Activated CD8-positive, alpha-beta memory T cell treated with anti-CD3 and anti-CD28 coated beads, Interleukin-2, amount 10 ng/mL, durations not matched to agents 7 days and 5 days (primary cell): ENCODE measurements at places on chromosomes 3 and 15. TPM values are rescaled to one million over a fixed set of nuclear protein-coding genes. Genes with fewer than 3 reads are reported as not detected.

Gene CACNA2D3
- total RNA-seq, result not detected

DNA sequence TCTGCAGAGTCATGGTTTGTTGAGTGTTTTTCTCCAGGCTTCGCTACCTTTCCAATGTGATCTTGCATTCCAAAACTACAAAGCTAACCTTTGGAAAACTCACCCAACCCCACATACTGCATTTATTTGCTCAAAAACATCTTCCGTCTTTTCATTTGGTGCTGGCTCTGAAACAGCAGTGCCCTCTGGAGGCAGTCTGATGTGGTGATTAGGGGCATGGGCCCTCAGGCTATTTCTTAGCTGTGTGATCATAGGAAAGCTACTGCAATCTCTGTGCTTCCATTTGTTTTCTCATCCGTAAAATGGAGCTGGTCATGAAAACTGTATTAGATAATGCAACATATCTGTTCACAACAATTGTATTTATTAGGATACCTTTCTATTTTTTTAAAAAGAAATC lies 47.0 kb downstream of the MTHFS start:
- DNase-seq, result no peak

- no peak for DNase-seq
Measured at GRCh38 chr3:94626573-94626972, 563.7 kb downstream of the NSUN3 start.

Gene KLHL40
- not detected for total RNA-seq

DNA sequence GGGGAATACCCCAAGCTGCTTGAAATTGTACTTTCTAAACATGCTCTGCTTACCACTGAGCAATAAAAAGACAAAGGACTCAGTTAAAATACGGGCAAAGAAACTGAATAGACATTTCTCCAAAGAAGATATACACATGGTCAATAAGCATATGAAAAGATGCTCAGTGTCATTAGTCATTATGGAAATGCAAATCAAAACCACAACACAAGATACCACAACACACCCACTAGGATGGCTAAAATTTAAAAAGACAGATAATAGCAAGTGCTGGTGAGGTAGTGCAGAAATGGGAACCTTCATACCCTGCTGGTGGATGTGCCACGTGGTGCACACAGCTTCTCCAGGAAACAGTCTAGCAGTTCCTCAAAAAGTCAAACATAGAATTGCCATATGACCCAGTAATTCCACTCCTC lies 21.3 kb downstream of the LRIG1 start:
- DNase-seq, result no peak

Gene FBXW12
- not detected for total RNA-seq

DNA sequence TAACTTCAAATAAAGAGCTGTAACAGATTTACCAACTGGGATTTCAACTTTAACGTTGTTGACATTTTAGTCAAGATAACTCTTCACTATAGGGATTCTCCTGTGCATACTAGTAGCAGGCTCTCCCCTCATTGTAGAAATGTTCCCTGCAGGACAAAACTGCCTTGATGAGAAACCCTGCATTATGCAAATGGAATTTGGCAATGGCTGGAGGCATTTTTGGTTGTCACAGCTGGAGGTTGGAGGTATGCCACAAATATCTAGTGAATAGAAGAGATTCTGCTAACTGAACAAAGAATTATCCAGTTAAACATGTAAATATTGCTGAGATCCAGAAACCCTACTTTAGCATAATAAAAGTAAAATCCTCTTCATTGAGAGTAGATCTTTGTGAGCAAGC lies 928.8 kb upstream of the ALCAM start:
- no peak for DNase-seq

Gene ARPIN
- total RNA-seq, result not detected

DNA sequence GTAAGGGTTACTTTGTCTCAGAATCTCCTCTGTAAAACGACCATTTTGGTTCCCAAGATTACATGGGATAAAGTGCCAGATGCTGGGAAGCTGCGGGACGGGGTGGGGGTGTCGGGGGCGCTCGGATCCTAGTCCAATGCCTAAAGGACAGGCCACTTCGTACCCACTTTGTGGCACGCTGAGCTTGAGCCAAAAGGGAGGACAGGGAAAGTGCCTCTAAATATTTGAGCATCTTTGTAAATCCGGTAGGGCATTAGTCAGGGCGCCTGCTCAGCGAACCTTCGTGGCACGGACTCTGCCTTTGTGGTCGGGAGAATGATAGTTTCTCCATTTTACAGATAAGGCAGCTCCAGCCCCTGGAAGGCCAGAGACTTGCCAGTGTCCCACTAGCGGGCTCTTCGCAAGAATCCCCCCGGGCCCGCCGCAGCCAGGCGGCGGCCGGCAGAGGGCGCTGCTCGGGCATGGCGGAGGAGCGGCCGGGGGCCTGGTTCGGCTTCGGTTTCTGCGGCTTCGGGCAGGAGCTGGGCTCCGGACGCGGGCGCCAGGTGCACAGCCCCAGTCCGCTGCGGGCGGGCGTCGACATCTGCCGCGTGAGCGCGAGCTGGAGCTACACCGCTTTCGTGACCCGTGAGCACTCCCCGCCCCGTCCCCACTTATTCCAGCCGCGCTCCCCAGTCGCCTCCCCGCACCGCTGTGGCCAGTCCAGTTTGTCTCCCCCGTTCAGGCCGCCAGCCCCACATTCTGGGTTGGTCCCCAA lies 1.8 kb downstream of the RCCD1 start:
- peak; percentile 75 for DNase-seq

GRCh38 chr3:15265655-15266509 lies 59.8 kb downstream of the CAPN7 start:
- peak; percentile 29 for DNase-seq

Gene MBD4
- 52.0 TPM for total RNA-seq
